ENCODE measurements at places on chromosomes 7 and 10.
A peak's percentile ranks its signal among the peaks of the same experiment; 100 is the strongest.

DNA sequence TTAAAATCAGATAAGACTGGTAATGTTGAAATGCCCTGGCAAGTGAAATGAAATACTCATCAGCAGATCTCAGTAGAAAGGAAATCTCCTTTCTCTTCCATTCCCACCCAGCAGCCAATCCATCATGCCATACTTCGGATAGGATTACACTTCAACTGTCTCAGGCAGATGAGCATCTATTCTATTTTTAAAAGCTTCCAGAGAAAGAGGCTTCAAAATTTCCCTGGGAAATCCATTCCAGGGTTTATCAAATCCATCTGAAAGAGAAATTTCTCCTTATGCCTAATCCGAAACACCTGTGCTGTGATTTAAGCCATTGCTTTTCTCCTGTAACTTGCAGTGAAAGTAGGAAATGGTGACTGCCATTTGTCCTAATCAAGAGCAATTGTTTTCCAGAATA, 60.4 kb upstream of the RAPGEF5 start:
- DNase-seq, result no peak

DNA sequence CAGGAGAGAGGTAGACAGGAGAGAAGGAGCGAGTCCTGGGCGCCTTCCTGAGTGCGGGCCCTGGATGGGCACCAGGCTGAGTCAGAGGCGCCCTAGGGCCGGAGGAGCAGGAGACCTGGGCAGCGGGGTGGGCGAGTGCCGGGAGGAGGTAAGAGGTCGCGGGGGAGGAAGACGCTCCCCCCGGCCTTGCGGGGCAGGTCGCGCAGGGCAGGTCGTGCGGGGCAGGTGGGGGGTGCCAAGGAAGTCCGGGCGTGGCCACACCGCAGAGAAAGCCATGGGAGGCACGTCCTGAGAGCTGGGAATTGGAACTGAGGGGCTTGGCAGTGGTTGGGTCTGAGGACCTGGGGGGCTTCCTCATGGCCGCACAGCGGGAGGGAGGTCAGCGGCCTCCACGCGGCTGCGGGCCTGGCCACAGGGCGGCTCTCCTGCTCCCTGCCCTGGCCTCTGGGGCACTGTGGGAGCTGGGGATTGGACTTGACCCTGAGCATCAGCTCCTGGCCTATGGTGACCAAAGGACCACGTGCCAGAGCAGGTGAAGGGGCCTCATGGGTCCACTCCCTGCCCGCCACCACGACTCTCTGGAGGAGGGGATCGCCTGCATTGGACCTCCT, 935 bp downstream of the MMP21 start:
- no peak for DNase-seq

- DNase-seq, result no peak
Measured at GRCh38 chr10:128310971-128311658, 184.9 kb upstream of the MKI67 start.

GRCh38 chr7:131027287-131027773, 293.3 kb upstream of the KLF14 start:
- peak; percentile 28 for DNase-seq

GRCh38 chr10:129775681-129776080, 188.4 kb downstream of the EBF3 start:
- DNase-seq, result no peak

GRCh38 chr10:121268363-121268762, 329.9 kb downstream of the FGFR2 start:
- no peak for DNase-seq

DNA sequence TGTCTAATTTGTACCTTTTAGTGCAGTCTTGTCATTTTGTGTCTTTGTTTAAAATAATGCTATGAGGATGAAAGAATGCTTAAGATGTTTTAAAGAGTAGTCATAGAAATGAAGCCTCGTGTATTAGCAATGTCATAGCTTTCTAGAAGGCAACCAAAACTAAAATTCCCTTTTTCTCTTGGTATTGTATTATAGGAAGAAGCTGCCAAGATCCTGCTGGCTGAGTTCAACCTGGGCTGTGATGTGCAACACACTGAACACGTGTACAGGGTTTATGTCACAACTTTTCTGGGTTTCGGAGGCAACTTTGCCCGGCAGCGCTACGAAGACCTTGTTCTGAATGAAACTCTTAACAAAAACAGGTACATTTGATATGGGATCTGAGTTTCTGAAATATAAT, 36.2 kb downstream of the COX15 start:
- no peak for DNase-seq

DNA sequence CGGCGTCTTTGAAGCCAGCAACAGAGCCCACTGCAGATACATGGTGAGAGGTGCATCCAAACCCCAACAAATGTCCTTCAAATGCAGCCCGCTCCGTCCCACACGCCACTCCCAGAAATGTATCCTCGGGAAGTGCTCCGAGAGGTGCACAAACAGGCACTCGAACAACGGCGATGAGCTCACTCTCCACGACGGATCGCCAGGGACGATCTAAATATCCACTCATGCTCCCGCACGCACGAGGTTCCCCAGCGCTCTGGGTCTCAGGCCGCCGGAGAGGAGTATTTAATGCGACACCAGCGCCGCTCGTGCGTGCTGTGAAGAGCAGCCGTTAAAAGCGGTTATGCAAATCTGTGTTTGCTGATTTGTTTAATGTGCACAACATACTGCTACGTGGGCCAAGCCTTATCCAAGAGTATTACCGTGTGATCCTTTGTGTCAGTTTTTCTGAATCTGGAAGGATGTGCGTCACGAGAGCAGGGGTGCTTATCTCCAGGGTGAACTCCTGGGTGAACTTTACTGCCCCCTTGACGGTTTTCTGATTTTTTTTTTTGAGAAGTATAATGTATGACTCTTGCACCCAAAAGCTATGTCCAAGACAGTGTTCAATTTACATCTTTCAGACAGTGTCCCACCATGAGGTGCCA, 48.5 kb upstream of the PPP2R2D start:
- no peak for DNase-seq

GRCh38 chr7:41977151-41977651, 259.8 kb downstream of the GLI3 start:
- DNase-seq, result no peak

GRCh38 chr10:68086011-68086410, 10.9 kb upstream of the HERC4 start:
- no peak for DNase-seq

- no peak for DNase-seq
Measured at GRCh38 chr7:98418271-98418635, 17.4 kb upstream of the BAIAP2L1 start.

- no peak for DNase-seq
Measured at GRCh38 chr10:99520847-99521764, 11.6 kb upstream of the NKX2-3 start.

DNA sequence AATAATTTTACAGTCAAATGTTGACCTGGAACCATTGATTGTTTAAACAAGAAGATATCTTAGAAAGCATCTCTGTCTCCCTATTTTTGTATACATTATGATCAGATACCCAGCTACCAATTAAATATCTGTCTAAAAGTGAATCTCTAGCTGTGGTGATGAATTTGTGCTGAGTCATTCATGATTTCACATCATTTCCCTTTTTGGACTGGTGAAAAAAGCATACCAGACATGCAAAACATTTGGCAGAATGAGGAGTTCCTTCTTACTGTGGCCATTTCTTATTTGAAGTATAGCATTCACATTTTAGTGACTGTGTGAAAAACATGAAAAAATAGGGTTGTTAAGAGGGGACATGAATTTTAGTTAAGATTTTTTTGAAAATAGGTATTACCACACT, 98.0 kb upstream of the GATA3 start:
- no peak for DNase-seq

DNA sequence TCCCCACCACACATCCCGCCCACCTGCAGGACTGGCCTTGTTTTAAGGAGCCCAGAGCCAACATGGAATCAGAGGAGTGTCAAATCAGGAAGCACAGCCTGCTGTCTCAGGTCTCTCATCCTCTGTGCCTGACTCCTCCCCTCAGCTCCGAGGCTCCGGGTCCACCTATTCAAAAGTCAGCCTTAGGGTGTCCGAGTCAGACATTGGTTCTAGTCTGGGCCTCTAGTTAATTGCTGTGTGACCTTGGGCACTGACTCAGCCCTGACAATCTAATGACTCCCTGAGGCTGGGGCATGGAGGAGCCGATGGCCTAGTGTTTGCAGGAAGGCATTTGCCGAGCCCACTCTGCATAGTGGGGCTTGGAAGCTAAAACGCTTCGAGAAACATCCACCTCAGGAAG, 223.1 kb upstream of the PPP2R2D start:
- DNase-seq, result no peak

GRCh38 chr10:110214371-110214826, 7.0 kb downstream of the MXI1 start:
- DNase-seq, result no peak

- DNase-seq, result no peak
Measured at GRCh38 chr7:44400033-44400511, 74.7 kb upstream of the CAMK2B start.

- no peak for DNase-seq
Measured at GRCh38 chr7:121940918-121941317, 68.0 kb downstream of the PTPRZ1 start.

GRCh38 chr10:126729314-126729870, 58.9 kb upstream of the C10orf90 start:
- no peak for DNase-seq

DNA sequence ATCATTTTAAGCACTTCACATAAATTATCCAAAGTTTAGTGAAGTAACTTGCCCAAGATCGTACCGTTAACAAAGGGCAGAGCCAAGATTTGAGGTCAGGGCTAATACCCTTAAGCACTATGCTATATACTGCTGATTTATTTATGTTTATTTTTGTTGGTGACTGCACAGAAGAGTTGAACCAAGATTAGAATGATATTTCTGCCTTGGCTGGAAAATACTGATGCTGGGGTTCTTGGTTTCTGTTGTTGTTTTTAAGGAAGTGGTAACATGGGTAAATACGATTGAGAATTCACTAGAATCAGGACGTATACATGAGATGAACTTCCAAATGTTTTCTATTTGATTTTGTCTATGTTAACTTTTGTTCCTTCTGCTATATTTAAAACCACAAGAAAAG, 9.3 kb downstream of the ADD3 start:
- no peak for DNase-seq

GRCh38 chr7:80324032-80324431, 187.8 kb downstream of the GNAT3 start:
- DNase-seq, result no peak

GRCh38 chr7:2399848-2400587, 3.4 kb upstream of the CHST12 start:
- DNase-seq, result no peak

- DNase-seq, result no peak
Measured at GRCh38 chr7:93307131-93307660, 75.0 kb downstream of the VPS50 start.

- no peak for DNase-seq
Measured at GRCh38 chr10:132293201-132293812, 14.4 kb downstream of the STK32C start.

- DNase-seq, result no peak
Measured at GRCh38 chr7:142425281-142425680, 167.4 kb upstream of the PRSS58 start.

GRCh38 chr7:110541962-110542361, 549.0 kb upstream of the LRRN3 start:
- no peak for DNase-seq

- DNase-seq, result no peak
Measured at GRCh38 chr7:31958226-31958625, 112.0 kb downstream of the PDE1C start.
